ENCODE measurements at places on chromosomes 12 and 14. TPM values are rescaled to one million over a fixed set of nuclear protein-coding genes. Genes with fewer than 3 reads are reported as not detected.

DNA sequence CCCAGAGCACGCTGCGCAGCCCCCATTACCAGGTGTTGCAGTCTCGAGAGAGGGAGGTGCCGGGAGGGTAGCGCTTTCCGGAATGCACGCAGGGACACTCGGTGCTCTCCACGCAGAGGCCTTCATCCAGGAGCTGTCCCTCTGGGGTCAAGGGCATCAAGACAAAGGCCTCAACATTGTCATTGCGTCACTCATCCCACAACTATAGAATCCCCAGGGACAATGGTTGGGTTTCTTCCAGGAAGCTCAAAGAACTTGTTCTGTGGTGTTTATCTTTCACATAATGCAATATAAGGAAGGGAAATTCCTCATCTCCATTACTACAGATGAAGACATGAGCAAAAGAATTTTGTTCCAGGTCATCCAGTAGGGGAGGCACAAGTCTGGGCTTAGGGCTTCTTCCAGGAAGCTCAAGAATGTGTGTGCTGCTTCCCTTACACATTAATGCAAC lies 52.1 kb downstream of the VWF start:
- no peak for DNase-seq

DNA sequence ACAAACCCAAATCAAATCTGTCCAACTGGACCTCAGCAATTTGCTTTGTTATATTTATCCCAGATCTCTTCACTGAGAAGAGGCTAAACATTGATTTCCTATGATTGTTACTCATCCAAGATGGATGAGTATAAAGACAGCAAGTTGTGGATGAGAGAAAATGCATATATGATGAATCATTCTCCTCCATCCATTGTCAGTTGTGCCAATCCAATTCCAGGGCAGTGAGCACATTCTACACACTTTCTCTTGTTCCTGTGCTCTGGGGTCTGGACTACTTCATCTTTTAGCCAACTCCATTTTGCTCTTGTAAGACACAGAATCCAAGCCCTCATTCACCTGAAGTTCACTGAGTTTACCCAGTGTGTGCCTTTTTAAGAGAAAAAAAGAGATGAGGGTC lies 105.7 kb downstream of the GCH1 start:
- DNase-seq = no peak

DNA sequence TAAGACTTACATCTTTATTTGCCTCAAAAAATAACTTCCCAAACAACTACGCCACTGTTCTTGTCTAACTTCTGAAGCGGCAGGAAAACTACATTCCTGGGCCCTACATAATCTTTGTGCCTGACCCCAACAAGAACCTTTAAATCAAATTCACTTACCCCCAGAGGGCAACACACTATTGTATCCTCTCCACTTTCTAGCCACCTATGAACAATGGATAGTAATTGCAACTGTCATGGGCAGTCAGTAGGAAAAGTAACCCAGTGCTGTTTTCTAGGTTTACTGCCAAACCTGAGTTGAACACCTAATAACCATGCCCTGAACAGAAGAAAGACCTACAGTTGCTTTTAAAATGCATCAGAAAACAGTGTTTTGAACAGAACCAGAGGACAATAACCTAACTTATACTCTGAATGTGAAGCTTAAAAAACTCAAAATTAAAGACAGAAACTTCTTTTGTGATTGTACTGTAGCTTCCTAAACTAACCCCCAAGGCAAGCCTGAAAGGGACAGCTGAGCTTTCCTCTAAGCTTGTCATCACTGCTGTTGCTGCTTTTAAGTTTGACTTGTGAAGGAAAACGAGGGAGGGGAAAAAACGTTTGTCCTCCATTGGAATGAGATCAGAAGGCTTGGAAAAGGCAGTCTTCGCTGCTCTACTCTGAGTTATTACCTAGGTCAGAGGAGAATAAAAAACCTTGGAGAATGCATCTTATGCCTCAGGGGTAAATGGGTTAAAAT lies 195.7 kb downstream of the SOX5 start:
- no peak for DNase-seq

ZNF705A gene
- total RNA-seq = not detected

C12orf50 gene
- not detected for total RNA-seq

CEP170B gene
- 7.9 TPM for total RNA-seq
